Cardiac atrium fibroblast (primary cell): ENCODE measurements at places on chromosomes 7 and 10. TPM values are rescaled to one million over a fixed set of nuclear protein-coding genes. Genes with fewer than 3 reads are reported as not detected.

The MLLT10 gene
- 20.4 and 29.1 TPM in 2 replicates for total RNA-seq

The SPDYE16 gene
- not detected in 2 replicates for total RNA-seq

The TMEM196 gene
- not detected in 2 replicates for total RNA-seq

The CYP2E1 gene
- total RNA-seq = not detected in 2 replicates

The ERV3-1 gene
- 8.8 and 12.0 TPM in 2 replicates for total RNA-seq

The EPHA1 gene
- total RNA-seq = not detected in 2 replicates

The EBLN1 gene
- not detected in 2 replicates for total RNA-seq

The PLXNA4 gene
- total RNA-seq = 9.2 and 15.4 TPM in 2 replicates

The VSTM2A gene
- not detected in 2 replicates for total RNA-seq

The INTS15 gene
- total RNA-seq = 8.7 and 10.9 TPM in 2 replicates

The FFAR4 gene
- not detected in 2 replicates for total RNA-seq
